ENCODE measurements at places on chromosomes 4 and X.

GRCh38 chr4:143405075-143405730 lies 68.5 kb downstream of the GAB1 start:
- no peak for DNase-seq

- no peak for DNase-seq
These were observed 4.6 kb upstream of the CDKL2 start for GRCh38 chr4:75634951-75635350.

GRCh38 chr4:128163177-128164117 lies 102.3 kb downstream of the LARP1B start:
- DNase-seq = no peak

DNA sequence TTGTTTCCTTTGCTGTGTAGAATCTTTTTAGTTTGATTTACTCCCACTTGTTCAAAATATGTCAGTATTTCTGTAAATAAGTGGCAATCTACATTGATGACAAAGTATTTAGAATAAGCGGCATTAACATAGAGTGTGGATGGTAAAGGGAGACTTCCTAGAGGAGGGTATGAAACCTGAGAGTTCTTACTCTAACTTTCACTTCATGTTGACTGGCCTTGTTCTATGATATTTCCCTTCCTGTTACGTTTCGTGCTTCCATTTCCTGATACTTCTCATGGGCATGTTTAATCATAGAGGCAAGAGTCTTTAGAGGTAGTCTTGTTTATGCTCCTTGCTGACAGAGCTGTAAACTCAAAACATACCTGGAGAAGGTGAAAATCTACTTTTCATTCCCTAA lies 408.9 kb downstream of the GLUD2 start:
- no peak for DNase-seq

- no peak for DNase-seq
These were observed 81.8 kb downstream of the ZNF718 start for GRCh38 chr4:206054-206453.

DNA sequence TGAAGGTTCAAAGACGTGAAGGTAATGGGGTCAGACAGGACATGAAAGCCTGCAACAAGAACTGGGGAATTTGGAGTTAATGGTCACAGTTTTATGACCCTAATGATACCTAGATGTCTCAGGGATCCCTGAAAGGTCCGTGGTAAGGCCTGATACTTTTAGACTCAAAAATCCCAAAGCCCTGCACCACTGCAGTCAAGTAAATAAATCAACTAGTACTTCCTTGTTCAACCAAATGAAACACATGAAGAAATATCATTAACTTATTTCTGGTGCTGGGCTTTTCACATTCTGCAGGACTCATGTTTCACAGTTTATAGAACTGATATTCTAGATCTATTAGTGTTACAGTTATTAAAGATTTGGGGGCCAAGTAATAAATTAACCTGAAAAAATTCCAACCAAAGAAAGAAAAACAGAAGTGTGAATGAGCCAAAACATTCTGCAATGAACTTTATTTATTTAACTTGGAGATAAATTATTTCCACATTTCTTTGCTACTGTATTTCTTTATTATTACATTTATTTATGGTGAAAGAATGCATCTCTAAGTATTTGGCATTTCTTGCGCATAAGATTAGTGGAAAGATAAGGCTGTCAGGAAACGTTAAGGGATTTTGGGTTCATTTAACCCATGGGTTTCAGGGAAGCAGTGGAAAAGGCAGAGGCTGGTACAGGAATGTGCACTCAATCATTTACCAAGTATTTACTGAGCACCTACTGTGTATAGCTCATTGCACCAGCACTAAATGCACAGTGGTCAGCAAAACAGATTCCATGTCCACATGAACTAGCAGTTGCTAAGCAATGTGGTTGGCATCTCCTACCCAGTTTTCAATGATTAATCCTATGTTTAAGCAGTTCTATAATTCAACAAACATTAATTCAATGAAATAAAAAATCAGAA lies 8.7 kb downstream of the WDFY3 start:
- no peak for DNase-seq

- DNase-seq = no peak
These were observed 132.9 kb downstream of the MSL3 start for GRCh38 chrX:11890836-11891514.

DNA sequence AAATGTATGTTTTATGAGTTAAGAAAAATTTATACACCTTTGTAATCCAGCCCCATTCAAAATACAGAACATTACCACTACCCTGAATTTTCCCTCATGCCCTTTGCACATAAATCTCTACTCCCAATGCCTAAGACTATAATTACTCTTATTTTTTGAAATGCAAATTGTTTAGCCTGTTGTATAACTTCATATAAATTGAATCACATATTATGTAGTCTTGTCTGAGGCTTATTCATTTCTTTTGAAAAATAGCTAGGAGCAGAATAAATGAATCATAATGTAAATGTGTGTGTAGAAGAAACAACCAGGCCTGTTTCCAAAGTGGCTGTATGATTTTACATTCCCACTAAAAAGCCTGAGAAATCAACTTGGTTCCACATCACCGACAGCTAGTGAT lies 319.8 kb downstream of the DCAF12L2 start:
- DNase-seq = no peak

- no peak for DNase-seq
These were observed 1331.5 kb upstream of the PABPC4L start for GRCh38 chr4:135533053-135533452.

DNA sequence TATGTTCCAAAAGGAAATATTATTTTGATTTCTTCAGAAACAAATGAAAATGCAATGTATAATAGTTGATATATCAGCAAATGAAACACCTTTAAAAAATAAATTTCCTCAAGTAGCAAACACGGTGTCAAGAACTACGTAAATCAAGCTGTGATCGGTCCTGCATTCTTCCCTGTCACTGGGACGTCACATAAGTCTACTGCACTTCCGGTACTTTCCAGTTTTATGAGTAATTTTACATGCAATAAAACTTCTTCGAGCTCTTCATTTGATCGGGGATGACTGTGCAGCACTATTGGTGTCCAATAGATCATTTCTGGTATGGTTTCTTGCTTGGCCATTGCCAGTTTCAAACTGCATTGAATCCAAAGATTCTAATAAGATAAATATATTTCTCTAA lies 114.0 kb upstream of the VEGFC start:
- DNase-seq = peak; percentile 12

DNA sequence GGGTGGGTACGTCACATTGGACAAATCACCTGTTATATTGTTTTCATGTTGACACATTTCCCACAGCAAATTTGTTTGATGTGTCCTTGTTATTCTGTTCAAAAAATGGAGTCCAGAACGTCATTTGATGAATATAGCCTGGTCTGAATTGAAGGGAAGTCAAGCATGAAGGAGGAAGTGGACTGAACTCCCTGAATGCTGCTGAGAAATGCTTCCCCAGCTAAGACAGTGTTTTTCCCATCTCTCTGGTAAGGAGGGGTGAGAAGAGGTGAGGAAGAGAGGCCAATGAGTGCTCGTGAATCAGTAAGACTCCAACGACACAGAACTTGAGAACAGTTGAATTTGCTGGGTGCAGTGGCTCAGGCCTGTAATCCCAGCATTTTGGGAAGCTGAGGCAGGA lies 127.4 kb downstream of the RBM47 start:
- no peak for DNase-seq

DNA sequence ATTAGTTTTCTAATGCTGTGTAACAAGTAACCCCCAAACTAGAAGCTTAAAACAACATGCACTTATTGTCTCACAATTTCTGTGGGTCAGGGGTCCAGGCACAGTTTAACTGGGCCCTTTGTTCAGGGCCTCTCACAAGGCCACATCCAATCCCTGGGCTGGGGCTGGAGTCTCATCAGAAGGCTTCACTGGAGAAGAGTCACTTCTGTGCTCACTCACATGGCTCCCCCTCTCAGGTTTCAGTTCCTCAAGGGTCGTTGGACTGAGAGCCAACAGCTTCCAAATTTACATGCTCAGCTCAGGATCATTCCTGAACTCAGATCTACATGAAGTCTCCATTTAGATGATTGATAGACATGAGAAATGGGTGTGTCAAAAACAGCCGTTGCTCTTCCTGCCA lies 77.1 kb downstream of the EVC start:
- DNase-seq = no peak

- DNase-seq = no peak
These were observed 2595.3 kb downstream of the ARAP2 start for GRCh38 chr4:33649015-33649414.

DNA sequence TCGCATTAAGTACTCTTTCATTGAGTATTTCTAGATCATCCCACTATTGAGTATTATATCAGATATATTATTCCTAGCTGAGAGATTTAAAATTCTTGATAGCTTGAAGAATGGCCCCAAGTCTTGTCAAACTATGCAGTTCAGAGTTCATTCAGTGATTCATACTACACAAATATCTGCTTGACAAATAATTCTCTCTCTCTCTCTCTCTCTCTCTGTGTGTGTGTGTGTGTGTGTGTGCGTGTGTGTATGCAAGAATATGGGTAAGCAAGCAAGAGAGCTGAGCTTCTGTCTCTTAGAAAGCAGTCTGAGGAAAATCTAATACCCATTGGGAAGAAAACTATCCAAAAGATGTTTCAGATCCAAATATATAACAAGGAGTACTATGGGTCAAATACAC lies 142.0 kb downstream of the SLC10A7 start:
- no peak for DNase-seq

- DNase-seq = no peak
These were observed 108.3 kb downstream of the ANXA10 start for GRCh38 chr4:168200685-168201084.

GRCh38 chrX:67779099-67779498 lies 235.3 kb downstream of the AR start:
- no peak for DNase-seq

GRCh38 chrX:30468471-30468870 lies 109.1 kb downstream of the TASL start:
- DNase-seq = no peak

DNA sequence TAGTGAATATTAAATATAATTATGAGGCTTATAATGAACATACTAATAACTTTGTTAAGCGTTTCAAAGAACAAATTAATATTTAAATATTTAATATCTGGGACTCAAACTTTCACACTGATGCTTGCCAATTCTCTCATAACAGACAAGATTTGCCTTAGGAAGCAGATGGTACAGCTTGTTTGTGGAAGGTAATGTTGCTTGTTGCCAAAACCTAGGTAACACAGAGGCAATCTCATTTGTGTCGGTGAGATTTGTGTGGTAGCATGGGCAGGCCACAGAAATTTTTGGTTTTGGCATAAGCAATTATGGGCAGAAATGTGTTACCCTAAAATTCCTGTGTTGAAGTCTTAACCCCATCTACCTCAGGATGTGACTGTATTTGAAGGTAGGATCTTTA lies 114.9 kb upstream of the AFF2 start:
- DNase-seq = no peak

- DNase-seq = no peak
These were observed 157.7 kb downstream of the AFAP1 start for GRCh38 chr4:7781993-7782392.

DNA sequence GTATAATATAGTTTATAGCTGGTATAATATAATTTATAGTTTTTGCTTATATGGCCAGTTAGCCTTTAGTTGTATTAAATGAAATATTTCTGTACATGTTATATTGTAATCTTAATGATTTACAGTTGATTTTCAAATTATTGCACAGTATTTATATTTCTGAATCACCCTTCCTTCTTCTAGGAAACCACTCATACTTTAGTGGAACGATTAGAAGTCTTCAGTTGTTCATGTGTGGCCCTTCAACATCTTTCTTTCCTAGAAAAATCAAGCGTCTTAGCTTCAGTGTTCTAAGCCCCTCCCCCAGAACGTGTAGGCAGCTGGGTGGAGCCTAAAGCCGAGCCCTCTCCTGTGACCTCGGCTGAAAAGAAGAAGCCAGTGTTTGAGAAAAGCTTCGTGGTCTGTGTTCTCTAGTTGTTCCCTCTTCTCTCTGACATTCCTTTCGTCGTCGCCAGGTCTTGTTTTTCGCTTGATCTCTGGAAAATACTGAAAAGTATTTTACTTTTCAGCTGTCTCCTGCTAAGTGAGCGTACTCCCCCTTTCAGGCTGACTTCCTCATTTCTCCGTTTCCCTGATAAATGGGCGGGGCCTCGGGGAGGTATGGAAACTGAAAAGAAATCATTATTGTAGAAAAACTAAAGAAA lies at the start of gene C4orf33:
C4orf33 (plus strand) TSS at position 342 of the 644 bp plus-strand sequence. CDS start 6,459 bp downstream, outside the sequence.
- DNase-seq = peak; percentile 69

- no peak for DNase-seq
These were observed 18.2 kb downstream of the ACOX3 start for GRCh38 chr4:8422327-8422726.

DNA sequence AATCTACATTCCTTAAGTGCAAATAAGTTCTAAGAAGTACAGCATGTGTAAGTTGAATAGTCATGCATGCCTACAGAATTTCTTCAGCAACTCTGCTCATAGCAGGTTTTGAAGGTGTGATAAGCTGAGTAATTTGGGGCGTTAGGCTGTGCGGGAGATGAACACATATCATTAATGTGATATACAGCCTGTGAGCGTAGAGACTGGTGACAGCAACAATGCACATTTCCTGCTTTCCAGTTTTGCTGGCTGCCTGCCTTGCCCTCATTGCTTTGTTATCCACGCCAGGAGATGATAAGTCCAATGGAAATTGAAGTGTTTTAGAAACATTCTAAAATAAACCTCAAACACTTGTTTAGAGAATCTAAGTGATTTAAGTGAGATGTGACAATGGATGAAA lies 1709.4 kb downstream of the ARAP2 start:
- DNase-seq = no peak

DNA sequence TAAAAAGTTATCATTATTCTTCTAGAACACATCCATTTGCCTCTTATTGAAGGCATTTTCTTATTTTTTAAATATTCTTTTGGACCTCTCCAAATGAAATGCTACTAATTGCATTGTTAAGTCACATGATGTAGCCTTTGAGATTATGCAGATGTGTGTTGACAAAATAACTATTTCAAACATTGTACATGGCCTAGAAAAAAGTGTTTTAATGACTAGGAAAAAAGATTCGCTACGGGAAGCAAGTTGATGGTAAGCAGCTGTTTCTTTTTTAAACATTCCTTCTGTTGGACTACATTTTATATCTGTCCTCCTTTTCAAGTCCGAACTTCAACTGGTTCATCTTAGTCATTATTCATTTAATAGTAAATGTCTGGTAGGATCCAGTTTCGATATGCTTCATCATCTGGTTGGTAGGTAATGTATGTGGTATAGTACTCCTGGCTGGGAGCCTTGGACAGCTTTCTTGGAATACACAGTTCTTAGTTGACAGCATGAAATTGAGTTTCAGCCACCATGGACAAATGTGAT lies 34.3 kb upstream of the GUCY1A1 start:
- no peak for DNase-seq

GRCh38 chr4:77342170-77342810 lies 185.3 kb downstream of the CCNG2 start:
- DNase-seq = no peak

DNA sequence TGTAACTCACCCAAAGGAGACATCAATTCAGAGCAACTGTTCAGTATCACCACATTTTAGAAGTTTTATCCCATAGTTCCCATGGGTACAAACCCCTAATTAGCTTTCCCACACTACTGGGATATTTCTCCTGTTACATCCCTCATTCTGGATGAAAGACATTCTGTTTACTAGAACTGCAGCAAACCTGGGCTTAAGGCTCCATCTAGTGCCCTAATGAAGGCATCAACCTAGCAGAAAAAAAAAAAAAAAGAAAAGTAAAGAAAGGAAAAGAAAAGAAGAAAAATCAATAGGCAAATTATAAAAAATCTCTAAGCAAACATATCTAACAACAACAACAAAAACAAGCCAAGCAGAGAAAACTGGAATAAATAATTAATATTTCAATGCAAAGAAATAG lies 133.7 kb upstream of the CPXCR1 start:
- peak; percentile 7 for DNase-seq

GRCh38 chr4:99149426-99150019 lies 5.4 kb upstream of the ADH4 start:
- DNase-seq = no peak

All from HEK293T (cell line).